ENCODE measurements at places on chromosomes 1 and 21. TPM values are rescaled to one million over a fixed set of nuclear protein-coding genes. Genes with fewer than 3 reads are reported as not detected.
A peak's percentile ranks its signal among the peaks of the same experiment; 100 is the strongest.

ASAP3 gene
- total RNA-seq, result 17.9 TPM

- no peaks in the 10 kb centered on the region for H3K36me3 ChIP-seq
- H3K27ac ChIP-seq, result no peak overlapping the region
- DNase-seq, result no peak
- H3K4me3 ChIP-seq, result no peak overlapping the region
- H3K4me1 ChIP-seq, result peaks cover 7% of the 10 kb centered on the region
Observed at GRCh38 chr1:197761654-197762053, 13.6 kb downstream of the DENND1B start.

CCSAP gene
- total RNA-seq, result 11.6 TPM

GRCh38 chr1:109109906-109110305 is 4.0 kb upstream of the ELAPOR1 start:
- DNase-seq, result no peak
- no peak overlapping the region for H3K27ac ChIP-seq
- no peak overlapping the region for H3K4me3 ChIP-seq
- H3K27me3 ChIP-seq, result no peaks in the 10 kb centered on the region
- no peaks in the 10 kb centered on the region for H3K36me3 ChIP-seq
- H3K4me1 ChIP-seq, result no peaks in the 10 kb centered on the region

- H3K27me3 ChIP-seq, result no peaks in the 10 kb centered on the region
- no peak overlapping the region for H3K27ac ChIP-seq
- no peaks in the 10 kb centered on the region for H3K4me1 ChIP-seq
- no peak overlapping the region for H3K4me3 ChIP-seq
- no peaks in the 10 kb centered on the region for H3K36me3 ChIP-seq
Observed at GRCh38 chr1:112058815-112059450, 69.5 kb upstream of the KCND3 start.

BTBD8 gene
- total RNA-seq, result 0.69 TPM

GRCh38 chr1:87603626-87604025 is 274.9 kb downstream of the LMO4 start:
- no peak overlapping the region for H3K4me3 ChIP-seq
- H3K27ac ChIP-seq, result no peak overlapping the region
- H3K4me1 ChIP-seq, result 0 out of 2 replicates have a peak, but pooled peaks cover 3% of the 10 kb centered on the region
- no peaks in the 10 kb centered on the region for H3K36me3 ChIP-seq
- DNase-seq, result no peak
- no peaks in the 10 kb centered on the region for H3K27me3 ChIP-seq

- H3K4me3 ChIP-seq, result peak overlapping the region; percentile 72
- H3K36me3 ChIP-seq, result no peaks in the 10 kb centered on the region
- no peaks in the 10 kb centered on the region for H3K4me1 ChIP-seq
- no peaks in the 10 kb centered on the region for H3K27me3 ChIP-seq
Observed at GRCh38 chr21:36386031-36386642, 945 bp downstream of the CHAF1B start.

- no peaks in the 10 kb centered on the region for H3K27me3 ChIP-seq
- no peaks in the 10 kb centered on the region for H3K4me1 ChIP-seq
- no peaks in the 10 kb centered on the region for H3K36me3 ChIP-seq
- no peak for DNase-seq
- no peak overlapping the region for H3K27ac ChIP-seq
Observed at GRCh38 chr1:108107658-108108057, 92.5 kb downstream of the SLC25A24 start.

DNA sequence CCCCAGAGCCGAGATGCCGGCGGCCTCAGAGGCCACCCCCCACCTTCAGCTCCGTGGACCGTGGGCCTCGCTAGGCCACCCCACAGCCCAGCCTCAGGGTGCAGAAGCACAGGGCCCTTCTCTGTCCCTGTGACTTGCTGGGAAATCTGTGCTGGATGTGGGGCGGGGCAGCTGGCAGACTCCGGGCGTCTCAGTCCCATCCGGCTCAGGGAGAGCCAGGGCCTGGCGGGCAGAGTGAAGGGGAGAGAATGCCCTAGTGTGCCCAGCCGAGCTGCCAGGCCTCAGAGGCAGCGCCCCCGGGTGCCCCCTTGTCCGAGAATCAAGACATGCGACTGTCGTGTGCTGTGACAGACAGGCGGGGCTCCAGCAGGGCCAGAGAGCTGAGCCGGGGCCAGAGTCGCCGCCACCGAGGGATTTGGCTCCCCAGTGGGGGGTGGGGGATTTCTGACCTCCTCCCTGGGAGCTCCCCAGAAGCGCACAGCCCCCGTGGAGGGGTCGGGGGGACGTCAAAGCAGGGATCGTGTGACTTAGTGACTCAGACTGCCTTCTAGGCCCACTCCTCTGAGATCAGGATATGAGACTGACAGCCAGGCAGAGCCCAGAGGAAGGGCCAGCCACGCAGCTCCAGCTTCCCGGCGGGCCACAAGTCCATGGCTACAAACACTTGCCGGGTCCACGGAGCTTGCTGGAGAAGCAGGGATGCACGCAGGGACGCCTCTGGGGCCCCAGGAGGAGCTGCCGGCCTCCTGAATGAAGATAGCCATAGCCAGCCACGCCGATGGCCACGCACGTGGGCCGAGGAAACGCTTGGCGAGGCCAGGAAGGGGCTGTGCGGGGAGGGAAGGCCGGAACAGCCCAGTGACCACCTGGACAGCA is 11.9 kb downstream of the COL6A1 start:
- H3K27me3 ChIP-seq, result no peaks in the 10 kb centered on the region
- H3K4me3 ChIP-seq, result no peak overlapping the region
- H3K4me1 ChIP-seq, result peaks cover 10% of the 10 kb centered on the region
- DNase-seq, result no peak

- no peaks in the 10 kb centered on the region for H3K36me3 ChIP-seq
- H3K4me1 ChIP-seq, result no peaks in the 10 kb centered on the region
- DNase-seq, result no peak
- H3K4me3 ChIP-seq, result no peak overlapping the region
- no peaks in the 10 kb centered on the region for H3K27me3 ChIP-seq
Observed at GRCh38 chr21:17660452-17660851, 47.8 kb upstream of the BTG3 start.

DNA sequence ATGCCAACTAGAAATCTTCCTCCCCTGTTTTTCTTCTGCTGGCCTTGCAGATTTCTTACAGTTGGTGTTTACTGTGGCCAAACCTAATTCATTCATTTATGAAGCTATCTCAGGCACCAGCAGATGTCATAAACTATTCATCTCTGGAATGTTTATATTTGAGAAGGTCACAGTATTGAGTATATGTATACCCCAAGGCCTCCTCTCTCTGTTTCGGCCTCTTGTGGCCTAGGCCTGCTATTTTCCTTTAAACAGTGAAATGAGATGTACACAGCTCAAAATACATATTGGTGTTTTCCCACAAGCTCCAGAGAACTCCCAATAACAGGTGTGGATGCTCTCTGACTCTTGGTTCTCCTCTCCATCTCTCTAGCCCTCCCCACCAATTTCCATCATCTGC is 520.7 kb upstream of the CAMK1G start:
- H3K4me3 ChIP-seq, result no peak overlapping the region
- DNase-seq, result no peak
- H3K36me3 ChIP-seq, result no peaks in the 10 kb centered on the region
- H3K27me3 ChIP-seq, result no peaks in the 10 kb centered on the region
- no peaks in the 10 kb centered on the region for H3K4me1 ChIP-seq

GRCh38 chr1:36115931-36116330 is 9.1 kb downstream of the COL8A2 start:
- H3K4me3 ChIP-seq, result no peak overlapping the region
- H3K27me3 ChIP-seq, result no peaks in the 10 kb centered on the region
- DNase-seq, result no peak

DNA sequence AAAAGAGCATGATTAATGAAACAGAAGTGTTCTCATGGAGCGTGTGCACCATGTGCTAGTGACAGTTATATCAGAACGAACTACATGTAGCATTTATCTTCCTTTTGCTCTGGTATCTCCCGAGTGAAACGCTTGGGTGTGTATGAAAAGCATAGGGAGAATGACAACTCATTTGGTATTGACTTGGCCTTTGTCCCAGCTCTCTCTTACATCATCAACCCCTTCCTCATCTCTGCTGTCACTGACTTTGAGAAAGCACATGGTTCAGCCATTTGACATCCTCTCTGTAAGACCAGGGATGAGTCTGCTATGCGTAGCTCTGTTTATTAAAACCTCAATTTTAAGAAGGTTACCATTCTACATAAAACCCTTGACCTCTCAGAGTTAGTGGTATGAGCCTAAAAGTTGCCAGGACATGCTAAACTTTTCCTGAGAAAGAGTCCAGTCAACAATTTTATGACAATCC is 201.0 kb downstream of the NRIP1 start:
- H3K4me3 ChIP-seq, result no peak overlapping the region
- H3K27ac ChIP-seq, result no peak overlapping the region
- no peaks in the 10 kb centered on the region for H3K27me3 ChIP-seq
- H3K36me3 ChIP-seq, result no peaks in the 10 kb centered on the region
- H3K4me1 ChIP-seq, result peaks cover 4% of the 10 kb centered on the region

GRCh38 chr1:89888480-89889322 is 67.9 kb downstream of the LRRC8D start:
- no peak overlapping the region for H3K27ac ChIP-seq
- no peak overlapping the region for H3K4me3 ChIP-seq
- DNase-seq, result no peak
- peaks cover 12% of the 10 kb centered on the region for H3K4me1 ChIP-seq
- H3K27me3 ChIP-seq, result no peaks in the 10 kb centered on the region

DNA sequence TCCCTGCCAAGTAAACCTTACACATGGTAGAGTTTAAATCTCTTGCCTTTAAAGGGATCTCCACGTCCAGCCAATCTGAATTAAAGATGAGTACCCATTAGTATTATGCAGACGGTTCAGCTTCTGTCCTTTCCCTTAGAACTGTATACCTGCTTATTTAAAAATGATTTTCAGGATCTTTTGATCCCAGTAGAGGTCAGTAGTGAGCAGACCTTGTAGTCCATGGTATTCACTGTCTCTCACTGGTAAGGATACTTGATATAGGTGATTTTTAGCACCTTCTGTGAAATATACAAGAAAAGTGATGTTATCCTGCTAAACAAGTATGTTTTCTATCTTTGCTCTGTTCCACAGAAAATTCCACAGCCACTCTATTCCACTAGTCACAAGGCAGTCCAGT is 1211.6 kb upstream of the ADGRL4 start:
- no peaks in the 10 kb centered on the region for H3K4me1 ChIP-seq
- peak; percentile 27 for DNase-seq
- H3K36me3 ChIP-seq, result no peaks in the 10 kb centered on the region
- no peaks in the 10 kb centered on the region for H3K27me3 ChIP-seq
- no peak overlapping the region for H3K27ac ChIP-seq

GRCh38 chr1:110087812-110088738 is 17.6 kb upstream of the ALX3 start:
- DNase-seq, result peak; percentile 20
- H3K4me1 ChIP-seq, result no peaks in the 10 kb centered on the region
- H3K4me3 ChIP-seq, result no peak overlapping the region
- H3K27me3 ChIP-seq, result peaks cover 8% of the 10 kb centered on the region
- no peaks in the 10 kb centered on the region for H3K36me3 ChIP-seq

GRCh38 chr1:31715873-31716220 is 12.0 kb upstream of the COL16A1 start:
- peaks cover 44% of the 10 kb centered on the region for H3K4me1 ChIP-seq
- peak overlapping the region; percentile 86 for H3K27ac ChIP-seq
- no peaks in the 10 kb centered on the region for H3K27me3 ChIP-seq
- DNase-seq, result no peak
- no peaks in the 10 kb centered on the region for H3K36me3 ChIP-seq

DNALI1 gene
- total RNA-seq, result 0.36 TPM

TACSTD2 gene
- total RNA-seq, result 0.28 TPM

CD1B gene
- total RNA-seq, result not detected

DNA sequence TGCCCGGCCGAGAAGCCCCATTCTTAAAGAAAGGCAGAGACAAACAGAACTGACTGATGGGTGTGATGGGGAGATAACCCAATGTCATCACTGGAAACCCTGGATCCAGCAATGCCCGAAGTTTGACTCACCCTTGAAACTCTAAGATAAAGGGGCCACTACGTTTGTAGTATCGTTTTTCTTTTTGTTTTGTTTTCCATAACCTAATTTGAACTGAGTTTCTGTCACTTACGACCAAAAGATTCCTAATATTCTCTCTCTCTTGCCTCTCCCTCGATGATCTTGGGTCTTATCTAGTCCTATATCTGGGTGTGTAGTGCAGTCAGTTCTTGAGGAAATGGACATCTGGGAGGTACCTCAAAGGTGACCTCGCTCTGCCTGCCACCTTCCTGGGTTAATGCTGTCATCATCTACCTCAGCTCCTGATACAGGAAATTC is 57.8 kb upstream of the ID3 start:
- DNase-seq, result no peak
- no peak overlapping the region for H3K4me3 ChIP-seq
- no peak overlapping the region for H3K27ac ChIP-seq
- H3K36me3 ChIP-seq, result no peaks in the 10 kb centered on the region

DNA sequence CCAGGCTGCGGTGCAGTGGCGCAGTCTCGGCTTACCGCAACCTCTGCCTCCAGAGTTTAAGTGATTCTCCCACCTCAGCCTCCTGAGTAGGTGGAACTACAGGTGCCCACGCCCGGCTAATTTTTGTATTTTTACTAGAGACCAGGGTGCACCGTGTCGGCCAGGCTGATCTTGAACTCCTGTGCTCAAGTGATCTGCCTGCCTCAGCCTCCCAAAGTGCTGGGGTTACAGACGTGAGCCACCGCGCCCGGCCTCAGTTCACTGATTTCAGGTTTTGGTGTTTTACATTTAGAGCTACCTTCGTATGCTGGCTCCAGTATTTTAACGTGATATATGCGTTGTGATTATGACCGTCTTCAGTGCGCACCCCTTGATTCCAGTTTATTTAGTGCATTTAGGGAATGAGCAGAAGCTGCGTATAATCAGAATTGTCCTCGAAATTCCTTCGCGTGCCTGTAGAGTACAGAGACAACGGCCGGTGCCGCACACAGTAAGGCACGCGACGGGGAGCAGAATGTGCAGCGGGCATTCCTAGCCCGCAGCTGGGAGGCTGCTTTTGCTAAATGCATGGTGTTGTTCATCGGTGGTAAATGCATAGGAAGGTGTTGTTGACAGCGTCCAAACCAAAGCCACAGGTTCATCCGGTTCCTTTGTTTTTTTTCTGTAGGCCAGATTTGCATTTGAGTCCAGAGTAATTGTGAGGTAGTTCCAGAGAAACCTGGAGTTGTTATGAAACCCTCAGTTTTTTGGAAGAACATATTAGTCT is 48.9 kb upstream of the DIP2A start:
- no peaks in the 10 kb centered on the region for H3K4me1 ChIP-seq
- H3K27me3 ChIP-seq, result no peaks in the 10 kb centered on the region
- no peaks in the 10 kb centered on the region for H3K36me3 ChIP-seq
- no peak for DNase-seq
- no peak overlapping the region for H3K27ac ChIP-seq

GRCh38 chr1:235073968-235074522 is 54.6 kb downstream of the TOMM20 start:
- no peak overlapping the region for H3K4me3 ChIP-seq
- no peak for DNase-seq
- peak overlapping the region; percentile 100 for H3K27ac ChIP-seq
- H3K36me3 ChIP-seq, result no peaks in the 10 kb centered on the region

SLC44A5 gene
- 0.18 TPM for total RNA-seq

OR10Z1 gene
- total RNA-seq, result not detected

DNA sequence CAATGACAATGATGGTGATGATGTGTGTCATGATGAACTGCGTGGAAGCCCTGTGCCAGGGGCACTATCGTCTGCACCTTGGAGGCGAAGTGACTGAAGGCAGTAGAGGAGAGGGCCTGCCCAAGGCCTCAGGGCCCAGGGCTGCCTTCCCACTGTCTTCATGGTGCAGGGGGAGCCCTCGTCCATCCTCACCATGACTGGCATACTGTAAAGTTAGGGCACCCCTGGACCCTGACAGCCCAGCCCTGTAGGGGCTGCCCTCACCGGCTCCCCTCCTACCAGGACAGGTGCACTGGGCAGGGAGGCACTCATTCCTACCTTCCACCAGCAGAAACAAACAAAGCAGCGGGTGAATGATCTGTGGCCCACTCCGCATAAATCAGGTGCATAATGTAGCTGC is 156.9 kb upstream of the C1orf174 start:
- H3K36me3 ChIP-seq, result no peaks in the 10 kb centered on the region
- H3K4me3 ChIP-seq, result no peak overlapping the region
- no peaks in the 10 kb centered on the region for H3K4me1 ChIP-seq
- no peak for DNase-seq
- H3K27me3 ChIP-seq, result no peaks in the 10 kb centered on the region
- no peak overlapping the region for H3K27ac ChIP-seq

Data from Panc1 (cell line).